ENCODE measurements at places on chromosomes 7 and 10.
A peak's percentile ranks its signal among the peaks of the same experiment; 100 is the strongest.

- no peak for DNase-seq
These were observed 36.9 kb upstream of the EGFR start for GRCh38 chr7:54981913-54982312.

GRCh38 chr7:105808703-105809590 is 67.5 kb downstream of the ATXN7L1 start:
- no peak for DNase-seq

- peak; percentile 84 for DNase-seq
These were observed 26.5 kb downstream of the DNAJB12 start for GRCh38 chr10:72328045-72328828.

- no peak for DNase-seq
These were observed 77.6 kb upstream of the SFMBT2 start for GRCh38 chr10:7488418-7488829.

- DNase-seq, result no peak
These were observed 6.3 kb downstream of the GPAM start for GRCh38 chr10:112177247-112177646.

DNA sequence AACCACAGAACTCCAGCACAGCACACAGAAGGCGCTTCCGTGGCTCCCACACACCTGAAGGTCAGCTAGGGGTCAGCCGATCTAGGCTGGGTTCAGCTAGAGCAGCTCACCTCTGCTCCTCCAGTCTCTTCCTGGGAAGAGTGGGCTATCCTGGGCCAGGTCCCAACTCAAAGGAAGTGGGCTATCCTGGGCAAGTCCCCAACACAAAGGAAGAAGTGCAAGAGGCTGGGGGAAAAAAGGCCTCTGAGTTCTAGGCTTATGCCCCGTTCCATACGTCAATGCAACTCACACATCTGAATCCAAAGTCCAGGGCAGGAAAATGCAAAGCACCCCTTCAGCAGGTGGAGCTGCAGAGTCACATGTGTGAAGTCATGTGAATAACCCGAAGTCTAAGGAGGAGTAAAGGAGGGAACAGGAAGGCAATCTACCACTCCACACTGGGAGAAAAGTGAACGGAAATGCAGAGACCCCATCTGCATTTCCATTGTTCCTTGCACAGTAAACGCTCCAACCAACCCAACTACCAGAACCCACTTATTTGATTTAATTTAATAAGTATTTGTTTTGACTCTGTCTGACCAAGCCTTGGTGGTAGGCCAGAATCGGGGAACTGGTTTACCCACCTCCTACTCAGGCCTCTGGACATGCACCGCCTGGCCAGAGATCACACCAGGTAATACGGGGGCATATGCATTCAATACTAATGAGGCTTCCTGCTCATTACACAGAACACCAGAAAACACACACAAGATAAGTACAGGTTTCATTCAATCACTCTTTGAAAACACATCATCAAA is 95.5 kb upstream of the RNF32 start:
- DNase-seq, result no peak

GRCh38 chr10:63630931-63631680 is 109.9 kb downstream of the REEP3 start:
- DNase-seq, result no peak

- no peak for DNase-seq
These were observed 13.1 kb downstream of the C10orf105 start for GRCh38 chr10:71706216-71707121.

GRCh38 chr10:22002591-22003176 is 846 bp downstream of the DNAJC1 start:
- DNase-seq, result no peak

- DNase-seq, result no peak
These were observed 187.8 kb downstream of the MAD1L1 start for GRCh38 chr7:2044883-2045471.

- DNase-seq, result no peak
These were observed 85.0 kb downstream of the BTRC start for GRCh38 chr10:101438881-101439391.

GRCh38 chr10:102814453-102814871 is 22.8 kb downstream of the CYP17A1 start:
- no peak for DNase-seq

- DNase-seq, result no peak
These were observed 72.7 kb downstream of the GCC1 start for GRCh38 chr7:127512663-127513062.

- peak; percentile 89 for DNase-seq
These were observed 4.8 kb downstream of the OR2A14 start for GRCh38 chr7:144127714-144128334.

GRCh38 chr10:132679217-132679595 is 106.7 kb downstream of the NKX6-2 start:
- no peak for DNase-seq

GRCh38 chr10:117541909-117542705 is 439 bp upstream of the EMX2 start:
- peak; percentile 92 for DNase-seq
